ENCODE measurements at places on chromosomes 6 and 20.

DNA sequence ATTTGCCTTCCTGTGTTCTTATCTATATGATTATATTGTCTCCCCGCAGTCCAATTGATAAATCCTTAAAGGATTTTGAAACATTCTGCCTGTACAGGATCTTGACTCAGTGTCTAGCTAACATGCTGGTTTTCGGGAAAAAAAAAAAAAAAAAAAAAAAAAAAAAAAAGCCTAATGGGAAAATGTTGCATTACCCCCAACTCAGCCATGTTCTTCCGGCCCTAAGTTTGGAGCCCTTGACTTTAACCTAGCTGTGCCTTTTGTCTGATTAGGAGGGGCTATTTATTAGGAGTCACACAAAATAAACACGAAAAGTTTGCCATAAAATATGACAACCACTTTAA lies 244.4 kb upstream of the TCF21 start:
- no peak for DNase-seq
- H3K4me1 ChIP-seq: peaks cover 3% of the 10 kb centered on the region
- H3K27me3 ChIP-seq: no peaks in the 10 kb centered on the region
- no peak overlapping the region for H3K4me3 ChIP-seq

DNA sequence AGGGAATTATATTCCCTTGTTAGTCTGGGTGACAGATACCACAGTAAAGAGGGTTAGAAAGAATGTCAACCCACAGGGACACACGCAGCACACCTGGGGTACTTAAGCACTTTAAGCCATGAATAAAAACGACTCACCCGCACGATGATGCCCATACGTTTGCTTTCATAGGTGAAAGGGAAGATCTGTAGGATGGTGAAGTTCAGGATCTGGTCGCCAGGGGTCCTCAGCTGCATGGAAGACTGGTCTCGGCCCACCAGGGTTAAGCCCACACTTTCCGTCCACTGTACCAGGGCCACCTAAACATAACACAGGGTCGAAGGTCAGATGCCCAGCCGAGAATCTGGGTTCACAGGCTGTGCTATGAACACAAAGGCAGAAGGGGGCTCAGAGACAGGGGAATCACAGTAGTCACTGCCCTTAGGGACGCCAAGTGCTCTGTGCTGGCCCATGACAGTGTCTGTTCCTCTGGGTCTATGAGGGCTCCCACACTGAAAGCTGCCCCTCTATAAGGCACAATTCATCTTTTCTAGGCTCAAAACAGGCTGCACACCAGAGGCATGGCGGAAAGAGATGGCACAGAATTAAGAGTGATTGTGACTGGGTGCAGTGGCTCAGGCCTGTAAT lies 96.8 kb upstream of the NFATC2 start:
- H3K27me3 ChIP-seq: no peaks in the 10 kb centered on the region
- H3K36me3 ChIP-seq: no peaks in the 10 kb centered on the region
- H3K4me1 ChIP-seq: peaks cover 8% of the 10 kb centered on the region
- DNase-seq: peak; percentile 66
- H3K27ac ChIP-seq: no peak overlapping the region

DNA sequence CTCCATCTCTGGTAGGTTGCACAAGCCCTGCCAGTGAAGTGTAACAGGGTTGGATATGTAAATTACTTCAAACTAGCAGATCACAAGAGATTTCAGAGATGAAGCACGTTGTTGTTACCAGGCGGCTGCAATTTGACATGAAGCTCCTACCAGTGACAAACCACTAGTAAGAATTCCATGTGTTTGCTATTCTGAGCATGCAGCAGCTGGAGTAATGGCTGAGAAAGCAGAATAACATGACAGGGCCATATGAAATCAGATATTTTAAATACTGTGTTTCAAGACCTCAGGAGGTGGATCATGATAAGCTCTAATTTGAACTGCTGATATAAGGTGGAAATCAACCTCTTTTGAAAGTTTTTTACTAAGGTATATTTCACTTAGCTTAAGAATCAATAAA lies 11.4 kb downstream of the RIN2 start:
- H3K4me3 ChIP-seq: no peak overlapping the region
- no peaks in the 10 kb centered on the region for H3K36me3 ChIP-seq
- no peaks in the 10 kb centered on the region for H3K27me3 ChIP-seq
- H3K27ac ChIP-seq: no peak overlapping the region
- DNase-seq: no peak
- H3K4me1 ChIP-seq: no peaks in the 10 kb centered on the region

GRCh38 chr6:53803081-53803860 lies 8.5 kb downstream of the LRRC1 start:
- no peak overlapping the region for H3K27ac ChIP-seq
- DNase-seq: no peak
- no peak overlapping the region for H3K4me3 ChIP-seq
- H3K4me1 ChIP-seq: peaks cover 21% of the 10 kb centered on the region
- H3K27me3 ChIP-seq: no peaks in the 10 kb centered on the region

DNA sequence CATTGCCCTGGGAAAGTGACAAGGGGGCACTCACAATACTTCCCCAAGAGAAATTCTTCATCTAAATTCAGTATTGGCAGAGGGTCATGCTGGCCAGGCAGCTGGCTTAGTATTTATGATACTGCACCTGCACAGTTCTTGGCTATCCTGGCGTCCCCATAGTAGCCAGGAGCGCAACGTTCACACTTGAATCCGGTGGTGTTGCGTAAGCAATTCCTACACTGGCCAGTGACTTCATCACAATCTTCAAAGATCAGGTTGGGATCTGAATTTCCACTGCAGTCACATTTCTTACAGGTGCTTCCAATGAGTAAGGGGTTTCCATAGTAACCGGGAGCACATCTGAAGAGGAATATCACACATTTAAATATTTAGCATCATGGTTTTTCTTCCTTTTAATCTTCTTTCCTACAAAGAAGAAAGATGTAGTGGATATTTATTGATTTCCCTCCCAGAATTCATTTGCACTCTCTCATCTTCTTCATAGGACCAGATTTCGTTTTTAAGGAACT lies 62.8 kb downstream of the LAMA4 start:
- DNase-seq: no peak
- no peaks in the 10 kb centered on the region for H3K27me3 ChIP-seq
- H3K36me3 ChIP-seq: no peaks in the 10 kb centered on the region
- no peak overlapping the region for H3K4me3 ChIP-seq
- no peak overlapping the region for H3K27ac ChIP-seq
- H3K4me1 ChIP-seq: no peaks in the 10 kb centered on the region

DNA sequence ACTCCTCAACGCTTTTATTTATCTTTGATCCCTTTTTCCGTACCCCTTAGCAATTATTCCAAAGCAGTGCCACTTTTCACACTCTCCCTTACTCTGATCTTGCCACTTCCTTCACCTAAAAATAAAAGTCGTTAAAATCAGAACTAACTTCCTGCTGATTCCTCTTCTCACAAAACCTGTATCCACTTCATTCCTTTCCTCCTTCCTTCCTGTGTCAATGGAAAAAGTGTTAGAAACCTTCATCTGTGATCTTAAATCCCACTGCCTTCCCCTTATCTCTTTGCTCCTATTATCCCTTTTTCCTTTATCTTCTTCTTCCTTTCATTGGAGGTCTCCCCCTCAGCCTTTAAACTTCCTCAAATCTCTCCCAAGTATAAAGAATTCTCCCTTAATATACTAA lies 49.2 kb downstream of the GOPC start:
- no peak overlapping the region for H3K4me3 ChIP-seq
- no peak for DNase-seq
- H3K36me3 ChIP-seq: no peaks in the 10 kb centered on the region
- H3K27ac ChIP-seq: no peak overlapping the region

DNA sequence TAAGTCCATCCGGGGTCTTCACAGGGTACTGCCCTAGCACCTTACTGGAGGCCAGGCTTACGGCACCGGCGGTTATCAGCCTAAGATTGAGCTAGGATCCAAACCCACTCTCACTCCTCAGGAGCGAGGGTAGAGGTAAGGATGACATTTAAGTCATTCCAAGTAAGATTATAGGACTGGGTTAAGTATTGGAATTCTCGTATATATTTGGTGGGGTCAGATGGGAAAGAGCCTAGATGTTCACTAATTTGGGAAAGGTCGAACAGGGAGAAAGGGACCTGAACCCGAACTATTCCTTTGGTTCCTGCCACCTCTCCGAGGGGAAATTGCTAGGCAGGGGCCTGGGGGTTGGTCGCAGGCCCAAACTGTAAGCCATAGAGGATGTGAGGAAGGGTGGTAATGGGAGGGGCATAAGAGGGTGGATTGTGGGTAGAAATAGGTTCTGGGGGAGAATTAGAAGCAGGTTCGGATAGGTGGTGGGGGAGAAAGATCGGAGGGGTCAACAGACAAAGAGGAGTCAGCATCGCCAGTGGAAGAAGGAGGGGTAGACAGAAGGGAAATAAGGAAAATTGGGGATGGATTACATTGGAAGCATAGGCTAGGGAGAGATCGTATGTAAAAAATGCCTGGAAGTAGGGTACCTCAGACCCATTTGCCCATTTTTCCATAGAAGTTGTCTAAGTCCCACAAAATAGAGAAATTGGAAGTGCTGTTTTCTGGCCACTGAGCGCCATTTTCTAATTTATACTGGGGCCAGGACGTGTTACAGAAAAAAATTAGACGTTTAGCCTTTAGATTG lies 747.1 kb upstream of the ADGRB3 start:
- H3K4me3 ChIP-seq: no peak overlapping the region
- no peaks in the 10 kb centered on the region for H3K27me3 ChIP-seq
- no peak for DNase-seq
- no peaks in the 10 kb centered on the region for H3K4me1 ChIP-seq
- H3K36me3 ChIP-seq: no peaks in the 10 kb centered on the region

GRCh38 chr6:136095986-136096385 lies 154.1 kb downstream of the MTFR2 start:
- H3K4me3 ChIP-seq: no peak overlapping the region
- no peaks in the 10 kb centered on the region for H3K4me1 ChIP-seq
- no peaks in the 10 kb centered on the region for H3K36me3 ChIP-seq

DNA sequence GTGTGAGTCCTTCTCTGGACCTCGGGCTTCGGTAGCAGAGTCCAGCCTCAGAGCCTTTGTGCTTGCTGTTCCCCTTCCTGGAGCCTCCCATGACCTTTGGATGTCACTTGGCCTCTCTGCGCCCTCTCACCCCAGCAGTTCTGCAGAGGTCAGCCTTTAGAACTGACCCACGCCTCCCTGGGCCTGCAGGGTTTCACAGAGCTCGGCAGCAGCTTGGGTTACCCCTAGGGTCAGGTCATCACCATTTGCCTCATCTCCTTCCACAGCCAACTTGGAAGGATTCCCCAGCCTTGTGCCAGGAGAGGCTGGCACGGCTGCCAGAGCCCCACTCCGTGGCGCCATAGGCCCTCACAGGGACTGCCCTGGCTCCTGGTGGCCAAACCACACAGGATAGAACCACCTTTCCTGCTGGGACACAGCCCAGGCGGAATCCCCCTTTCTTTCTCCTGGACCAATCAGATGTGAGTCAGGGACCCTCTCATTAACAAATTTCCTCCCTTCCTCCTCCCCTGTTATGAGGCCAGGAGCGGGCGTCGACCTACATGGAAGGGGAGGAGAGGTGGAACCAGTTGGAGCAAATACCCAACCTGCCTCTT lies 13.9 kb upstream of the SIRPA start:
- no peak overlapping the region for H3K4me3 ChIP-seq
- H3K4me1 ChIP-seq: peaks cover 7% of the 10 kb centered on the region
- H3K27ac ChIP-seq: no peak overlapping the region
- DNase-seq: peak; percentile 45

DNA sequence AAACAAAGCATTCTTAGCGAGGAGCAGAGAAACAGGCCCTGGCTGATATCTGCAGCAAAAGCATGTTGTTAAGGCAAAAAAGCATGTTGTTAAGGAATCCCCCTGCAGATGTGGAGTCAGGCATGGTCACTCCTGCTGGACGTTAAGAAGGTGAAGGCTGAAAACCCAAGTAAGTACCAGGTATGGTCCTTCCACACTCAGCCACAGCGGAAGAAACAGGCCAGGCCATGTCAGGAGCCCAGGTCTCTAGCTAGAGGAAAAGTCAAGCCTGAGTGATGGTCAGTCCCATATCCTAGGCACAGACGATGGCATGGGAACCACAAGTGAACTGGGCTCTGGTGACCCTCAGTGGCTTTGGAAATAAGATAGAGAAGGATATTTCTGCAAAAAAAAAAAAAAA lies 32.5 kb upstream of the MAS1L start:
- no peak overlapping the region for H3K27ac ChIP-seq
- H3K4me1 ChIP-seq: peaks cover 16% of the 10 kb centered on the region
- H3K4me3 ChIP-seq: no peak overlapping the region
- no peaks in the 10 kb centered on the region for H3K27me3 ChIP-seq
- DNase-seq: no peak
- no peaks in the 10 kb centered on the region for H3K36me3 ChIP-seq

DNA sequence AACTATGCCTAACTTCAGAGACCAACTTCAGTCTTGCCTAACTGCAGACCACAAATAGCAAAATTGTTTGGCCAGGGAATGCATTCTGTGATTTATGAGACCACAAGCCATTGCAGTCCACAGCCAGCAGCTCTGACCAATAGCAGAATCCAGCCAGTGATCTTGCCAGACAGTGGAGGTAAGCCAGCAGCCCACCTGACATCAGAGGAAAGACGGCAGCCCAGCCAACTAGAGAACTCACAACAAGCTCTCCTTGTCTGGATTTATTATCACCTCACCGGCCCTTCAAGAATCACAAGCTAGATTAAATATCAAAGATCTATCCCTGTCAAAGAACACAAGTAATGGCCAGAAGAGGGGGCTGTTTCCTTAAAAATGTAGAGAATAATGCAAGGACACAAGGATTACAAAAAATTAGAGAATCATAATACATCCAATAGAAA lies 66.5 kb upstream of the SLC35F1 start:
- no peak overlapping the region for H3K4me3 ChIP-seq
- H3K36me3 ChIP-seq: no peaks in the 10 kb centered on the region
- no peaks in the 10 kb centered on the region for H3K27me3 ChIP-seq
- no peak overlapping the region for H3K27ac ChIP-seq

DNA sequence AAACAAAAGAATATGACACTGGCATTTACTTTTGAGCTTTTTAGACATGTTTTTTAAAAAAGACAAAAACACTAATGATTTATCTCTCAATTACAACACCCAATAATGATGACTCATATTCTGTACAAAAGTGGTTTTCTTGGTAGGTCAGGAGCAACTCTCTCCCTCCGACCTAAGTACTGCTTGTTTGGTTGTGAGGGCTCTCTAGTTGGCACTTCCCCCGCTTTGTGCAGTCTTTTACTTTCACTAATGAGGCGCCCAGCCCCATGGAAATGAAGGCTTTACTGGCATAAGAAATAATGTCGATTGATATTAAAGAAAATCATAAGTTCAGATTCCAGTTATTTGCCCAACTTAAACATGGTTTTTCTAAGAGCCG lies 1.3 kb downstream of the KPNA5 start:
- no peak overlapping the region for H3K27ac ChIP-seq
- H3K4me3 ChIP-seq: no peak overlapping the region
- H3K36me3 ChIP-seq: no peaks in the 10 kb centered on the region

GRCh38 chr6:30656513-30656912 lies 9.6 kb downstream of the C6orf136 start:
- peaks cover 54% of the 10 kb centered on the region for H3K36me3 ChIP-seq
- H3K4me1 ChIP-seq: no peaks in the 10 kb centered on the region
- H3K27ac ChIP-seq: no peak overlapping the region
- no peak overlapping the region for H3K4me3 ChIP-seq
- no peaks in the 10 kb centered on the region for H3K27me3 ChIP-seq

DNA sequence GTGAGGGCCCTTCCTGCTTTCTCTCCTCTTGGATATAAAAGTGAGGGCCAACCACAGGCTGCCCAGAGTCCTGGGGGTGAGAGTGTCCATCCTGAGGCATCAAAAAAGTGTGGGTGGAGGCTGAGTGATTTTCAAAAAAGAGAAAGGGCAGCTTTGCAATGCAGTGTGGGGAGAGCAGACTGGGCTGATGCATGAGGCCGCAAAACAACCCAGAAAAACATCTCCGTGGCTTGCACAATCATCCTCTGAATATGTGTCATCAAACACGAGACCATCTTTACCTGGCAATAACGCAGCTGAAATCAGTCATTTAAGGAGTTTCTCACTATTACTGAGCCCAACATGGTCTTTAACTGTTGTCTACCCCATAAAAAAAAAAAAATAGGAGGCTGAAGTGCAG lies 191.2 kb upstream of the SOX4 start:
- H3K4me3 ChIP-seq: no peak overlapping the region
- H3K27me3 ChIP-seq: no peaks in the 10 kb centered on the region
- H3K4me1 ChIP-seq: no peaks in the 10 kb centered on the region
- no peak overlapping the region for H3K27ac ChIP-seq

Measured in body of pancreas (tissue), 4 donors.